ENCODE measurements at places on chromosomes 1 and 21. TPM values are rescaled to one million over a fixed set of nuclear protein-coding genes. Genes with fewer than 3 reads are reported as not detected.

C8A gene
- total RNA-seq, result not detected

CLCA1 gene
- total RNA-seq, result not detected

POMGNT1 gene
- 47.4 TPM for total RNA-seq

LAX1 gene
- total RNA-seq, result not detected

PAPPA2 gene
- 0.01 TPM for total RNA-seq

NHLH1 gene
- total RNA-seq, result 0.48 TPM

VANGL2 gene
- total RNA-seq, result 1.0 TPM

RNU1-4 gene
- total RNA-seq, result not detected

UBE2U gene
- not detected for total RNA-seq

CASZ1 gene
- total RNA-seq, result 1.8 TPM

PTPN7 gene
- total RNA-seq, result not detected

LINGO4 gene
- not detected for total RNA-seq

RAB25 gene
- not detected for total RNA-seq

CD247 gene
- 0.07 TPM for total RNA-seq

PLPPR4 gene
- total RNA-seq, result not detected

SDF4 gene
- total RNA-seq, result 133 TPM
